ENCODE measurements at places on chromosomes 3 and 15.
A peak's percentile ranks its signal among the peaks of the same experiment; 100 is the strongest.

- no peak for DNase-seq
Observed at GRCh38 chr3:46998121-46998851, 18.8 kb downstream of the NBEAL2 start.

GRCh38 chr3:42264399-42265058, 1.5 kb downstream of the CCK start:
- DNase-seq, result peak; percentile 5

GRCh38 chr3:154123906-154124305, 2.7 kb downstream of the ARHGEF26 start:
- DNase-seq, result no peak

GRCh38 chr15:57343048-57343447, 33.3 kb upstream of the CGNL1 start:
- DNase-seq, result no peak

DNA sequence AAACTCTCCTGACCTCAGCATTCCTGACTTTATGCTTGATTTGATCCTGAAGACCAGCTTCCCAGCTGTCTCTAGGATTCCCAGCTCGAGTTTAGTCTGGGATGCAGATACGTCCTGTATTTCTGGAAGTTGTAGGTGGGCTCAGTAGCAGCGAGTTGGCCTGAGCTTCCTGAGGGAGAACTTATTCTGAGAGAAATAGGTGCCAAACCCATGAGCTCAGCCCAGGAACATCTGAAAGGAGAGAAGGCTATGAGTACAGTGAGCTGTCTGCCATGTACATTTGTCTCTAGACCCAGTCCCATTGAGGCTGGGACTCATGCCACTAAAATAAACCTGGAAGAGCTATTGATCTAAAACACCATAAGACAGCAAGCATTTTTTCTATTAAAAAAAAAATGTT, 36.6 kb upstream of the SLC9A9 start:
- DNase-seq, result no peak

- DNase-seq, result no peak
Observed at GRCh38 chr3:46542801-46543201, 23.3 kb downstream of the LRRC2 start.

GRCh38 chr3:43260412-43260811, 25.9 kb upstream of the SNRK start:
- DNase-seq, result no peak

DNA sequence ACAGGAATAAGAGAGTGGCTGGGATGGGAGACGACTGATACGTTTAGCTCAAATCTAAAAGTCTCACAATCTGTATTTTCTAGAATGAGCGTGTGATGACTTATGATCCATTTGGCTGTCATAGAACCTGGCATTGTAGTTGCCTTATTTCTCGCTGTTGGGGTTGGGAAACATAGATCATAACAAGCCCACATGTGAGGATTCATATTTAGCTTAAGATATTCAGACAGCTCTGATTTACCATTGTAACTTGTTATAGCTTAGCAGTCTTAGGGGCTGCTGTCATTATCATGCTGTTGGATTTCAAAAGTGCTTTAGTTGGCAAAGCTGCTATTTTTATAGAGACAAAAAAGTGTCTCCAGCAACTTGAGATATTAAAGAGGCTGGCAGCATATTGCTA, 871.3 kb downstream of the ZPLD1 start:
- DNase-seq, result no peak

GRCh38 chr3:64207289-64208080, 17.8 kb downstream of the PRICKLE2 start:
- no peak for DNase-seq

DNA sequence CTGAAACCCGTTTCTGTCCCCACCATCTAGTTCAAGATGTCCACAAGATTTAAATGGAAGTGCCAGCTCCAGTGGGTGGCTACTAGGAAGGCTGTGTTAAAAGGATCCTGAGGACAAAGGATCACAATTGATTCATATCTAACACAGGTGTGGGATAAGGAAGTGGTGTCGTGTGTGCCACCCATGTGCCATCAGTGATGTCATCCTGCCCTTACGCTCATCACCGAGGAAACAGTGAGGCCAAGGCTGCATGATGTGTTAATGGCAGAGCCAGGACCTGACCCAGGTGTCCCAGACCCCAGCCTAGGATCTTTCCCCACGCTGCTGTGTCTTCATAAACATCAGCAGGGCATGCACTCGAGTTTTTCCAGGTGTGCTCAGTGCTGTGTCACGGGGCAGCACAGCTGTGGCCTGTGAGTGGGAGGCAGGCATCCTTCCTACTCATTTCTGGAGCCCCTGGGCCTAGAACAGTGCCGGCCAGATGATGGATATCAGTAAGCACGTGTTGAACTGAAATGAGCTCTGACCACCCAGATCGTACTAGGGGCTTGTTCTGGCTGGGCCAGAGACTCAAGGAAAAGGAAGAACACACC, 10.6 kb upstream of the TGM5 start:
- DNase-seq, result no peak

- DNase-seq, result no peak
Observed at GRCh38 chr3:196412704-196413103, 19.5 kb downstream of the UBXN7 start.

- no peak for DNase-seq
Observed at GRCh38 chr3:14691719-14692118, 16.8 kb downstream of the C3orf20 start.

GRCh38 chr3:13525827-13526625, 22.9 kb upstream of the FBLN2 start:
- DNase-seq, result no peak

GRCh38 chr3:107772016-107772415, 249.3 kb downstream of the BBX start:
- no peak for DNase-seq

- DNase-seq, result no peak
Observed at GRCh38 chr3:48299746-48300712, 33.4 kb downstream of the SPINK8 start.

- no peak for DNase-seq
Observed at GRCh38 chr3:11901286-11901875, 54.7 kb upstream of the TAMM41 start.

DNA sequence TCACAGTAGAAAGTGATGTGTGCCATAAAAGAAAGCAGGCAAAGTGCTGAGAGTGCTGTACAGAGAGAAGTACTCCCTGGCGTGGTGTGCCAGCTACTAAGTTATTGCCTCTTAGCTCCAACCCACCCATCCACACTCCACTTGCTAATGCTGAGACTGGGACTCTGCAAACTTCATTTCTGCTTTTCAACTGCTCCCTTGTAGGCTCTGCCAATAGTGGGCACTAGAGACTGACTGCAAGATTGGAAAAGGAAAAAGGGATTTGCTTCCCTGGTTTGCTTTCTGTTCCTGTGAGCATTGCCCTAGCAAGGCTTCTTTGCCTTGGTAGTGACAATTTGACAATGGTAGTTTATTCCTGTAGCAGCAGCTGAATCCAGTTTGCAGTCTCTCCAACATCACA, 56.5 kb upstream of the TMEM108 start:
- no peak for DNase-seq

DNA sequence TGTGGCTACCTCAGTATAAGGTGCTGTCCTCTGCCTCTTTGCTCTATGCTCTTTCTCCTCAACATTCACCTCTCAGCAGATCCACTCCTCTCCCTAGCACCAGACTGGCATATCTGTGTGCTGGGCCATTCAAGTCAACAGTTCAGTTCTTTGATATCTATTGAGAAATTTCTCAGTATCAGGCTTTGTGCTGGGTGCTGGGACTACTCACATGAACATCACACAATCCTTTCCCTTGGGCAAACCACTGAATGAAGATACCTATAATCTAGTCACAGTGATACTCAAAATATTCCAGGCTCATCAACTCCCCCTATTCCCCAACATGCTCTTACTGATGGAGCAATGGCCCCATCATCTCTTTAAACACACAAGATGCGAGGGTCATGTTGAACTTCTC, 120.8 kb downstream of the RPL22L1 start:
- no peak for DNase-seq

DNA sequence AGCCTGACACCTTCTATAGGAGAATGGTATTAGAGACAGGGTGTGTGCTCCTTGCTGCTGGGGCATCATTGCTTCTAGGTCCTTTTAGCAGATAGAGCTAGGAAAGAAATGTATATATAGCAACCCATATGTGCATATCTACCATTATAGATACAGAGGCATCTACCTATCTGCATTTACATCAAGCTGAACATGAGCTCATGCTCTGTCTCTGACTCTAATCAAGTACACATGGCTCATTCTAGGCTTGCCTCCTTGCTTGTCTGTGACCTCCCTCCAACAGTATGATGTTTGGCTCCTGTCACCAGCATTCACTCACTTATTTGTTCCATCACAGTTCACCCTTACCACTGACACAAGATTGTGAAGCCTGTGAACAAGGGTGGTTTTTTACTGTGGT, 133.4 kb downstream of the EEFSEC start:
- no peak for DNase-seq

GRCh38 chr15:29170521-29170920, 99.1 kb downstream of the NSMCE3 start:
- no peak for DNase-seq

GRCh38 chr3:196431181-196432136, 768 bp downstream of the UBXN7 start:
- peak; percentile 12 for DNase-seq

Data from stimulated activated CD8-positive, alpha-beta memory T cell treated with anti-CD3 and anti-CD28 coated beads, Interleukin-7, amount 100 ng/mL, for 4 hours (primary cell).